Activated T-helper 2 cell treated with anti-CD3 and anti-CD28 coated beads, Interferon-gamma antibody, Interleukin-2, Interleukin-4, amounts not matched to agents 10 μg/mL and 5 μg/mL and 100 μg/mL, durations not matched to agents 14 hours and 24 hours and 36 hours (primary cell): ENCODE measurements at places on chromosomes 11 and 22.
A peak's percentile ranks its signal among the peaks of the same experiment; 100 is the strongest.

GRCh38 chr22:40519284-40519947 lies 117.1 kb downstream of the MRTFA start:
- no peak for DNase-seq
- peaks cover 31% of the 10 kb centered on the region for H3K4me1 ChIP-seq
- H3K27ac ChIP-seq = peak overlapping the region; percentile 89
- H3K4me3 ChIP-seq = peak overlapping the region; percentile 51
- peaks cover 25% of the 10 kb centered on the region for H3K36me3 ChIP-seq

GRCh38 chr11:64230985-64231365 lies 627 bp downstream of the DNAJC4 start:
- peak overlapping the region; percentile 68 for H3K27ac ChIP-seq
- peaks cover 29% of the 10 kb centered on the region for H3K4me1 ChIP-seq
- H3K36me3 ChIP-seq = peaks cover 6% of the 10 kb centered on the region
- H3K27me3 ChIP-seq = no peaks in the 10 kb centered on the region
- DNase-seq = no peak

DNA sequence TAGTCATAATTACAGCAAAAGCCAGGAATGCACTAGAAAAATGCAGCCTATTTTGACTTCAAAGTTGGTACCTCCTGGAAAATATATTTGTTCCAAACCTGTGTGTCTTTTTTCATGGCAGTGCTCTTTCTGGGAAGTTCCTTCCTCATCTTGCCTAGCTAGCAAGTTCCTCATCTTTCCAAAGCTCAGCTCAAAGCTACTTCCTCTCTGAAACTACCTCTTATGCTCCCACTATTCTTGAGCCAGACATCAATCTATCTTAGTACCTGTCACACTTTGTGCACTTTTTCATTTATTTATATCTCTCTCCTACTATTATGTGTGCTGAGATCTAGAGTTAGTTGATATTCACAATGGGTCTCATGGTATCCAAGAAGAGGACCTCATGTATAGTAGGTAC lies 191.6 kb upstream of the CCDC90B start:
- no peaks in the 10 kb centered on the region for H3K4me1 ChIP-seq
- H3K27me3 ChIP-seq = peaks cover 3% of the 10 kb centered on the region
- H3K4me3 ChIP-seq = no peak overlapping the region
- H3K36me3 ChIP-seq = no peaks in the 10 kb centered on the region
- H3K27ac ChIP-seq = no peak overlapping the region

DNA sequence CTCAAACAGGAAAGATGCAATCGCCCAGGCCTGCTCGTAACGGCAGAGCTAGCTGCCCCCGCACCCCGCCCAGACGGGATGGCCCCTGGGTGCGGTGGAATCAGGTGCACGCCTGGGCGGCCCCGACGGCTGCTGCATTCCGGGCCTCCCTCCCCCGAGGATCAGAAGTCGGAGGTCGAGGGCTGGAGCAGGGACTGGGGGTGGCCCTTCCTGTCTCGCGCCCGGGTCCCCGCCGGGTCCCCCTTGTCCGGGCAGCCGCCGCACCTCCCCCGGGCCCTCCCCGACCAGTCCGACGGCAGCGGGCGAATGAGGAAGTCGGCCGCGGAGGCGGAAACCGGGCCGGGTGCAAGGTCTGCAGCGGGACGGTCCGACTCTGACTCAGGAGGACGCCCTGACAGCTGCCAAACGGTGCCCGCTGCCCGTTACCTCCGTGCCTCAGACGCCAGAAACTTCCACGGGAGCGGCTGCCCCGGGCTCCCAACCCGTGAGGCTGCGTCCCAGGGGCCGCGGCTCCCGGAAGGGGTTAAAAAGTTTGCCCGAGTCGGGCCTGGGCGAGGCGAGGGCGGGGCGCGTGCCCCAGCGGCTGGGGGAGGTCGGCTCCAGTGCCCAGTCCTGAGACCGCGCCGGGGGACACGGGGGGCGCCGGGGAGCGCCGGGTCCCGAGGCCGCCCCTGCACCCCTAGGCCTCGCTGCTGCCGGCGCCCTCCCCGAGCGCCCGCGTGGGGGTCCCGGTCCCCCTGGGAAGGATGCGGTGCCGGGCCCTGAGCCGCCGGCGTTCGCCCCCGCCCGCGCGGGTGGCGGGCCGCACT lies 663 bp downstream of the MYH9 start:
- peak overlapping the region; percentile 98 for H3K27ac ChIP-seq
- peaks cover 38% of the 10 kb centered on the region for H3K4me1 ChIP-seq
- DNase-seq = peak; percentile 63
- peak overlapping the region; percentile 98 for H3K4me3 ChIP-seq

- H3K27ac ChIP-seq = no peak overlapping the region
- peaks cover under 1% of the 10 kb centered on the region for H3K27me3 ChIP-seq
- peaks cover 2% of the 10 kb centered on the region for H3K4me1 ChIP-seq
- no peak for DNase-seq
- H3K4me3 ChIP-seq = no peak overlapping the region
These were observed 48.5 kb downstream of the SVIP start for GRCh38 chr11:22780952-22781593.

GRCh38 chr11:105705786-105706530 lies 96.1 kb downstream of the GRIA4 start:
- H3K27me3 ChIP-seq = no peaks in the 10 kb centered on the region
- DNase-seq = no peak
- H3K4me3 ChIP-seq = no peak overlapping the region

DNA sequence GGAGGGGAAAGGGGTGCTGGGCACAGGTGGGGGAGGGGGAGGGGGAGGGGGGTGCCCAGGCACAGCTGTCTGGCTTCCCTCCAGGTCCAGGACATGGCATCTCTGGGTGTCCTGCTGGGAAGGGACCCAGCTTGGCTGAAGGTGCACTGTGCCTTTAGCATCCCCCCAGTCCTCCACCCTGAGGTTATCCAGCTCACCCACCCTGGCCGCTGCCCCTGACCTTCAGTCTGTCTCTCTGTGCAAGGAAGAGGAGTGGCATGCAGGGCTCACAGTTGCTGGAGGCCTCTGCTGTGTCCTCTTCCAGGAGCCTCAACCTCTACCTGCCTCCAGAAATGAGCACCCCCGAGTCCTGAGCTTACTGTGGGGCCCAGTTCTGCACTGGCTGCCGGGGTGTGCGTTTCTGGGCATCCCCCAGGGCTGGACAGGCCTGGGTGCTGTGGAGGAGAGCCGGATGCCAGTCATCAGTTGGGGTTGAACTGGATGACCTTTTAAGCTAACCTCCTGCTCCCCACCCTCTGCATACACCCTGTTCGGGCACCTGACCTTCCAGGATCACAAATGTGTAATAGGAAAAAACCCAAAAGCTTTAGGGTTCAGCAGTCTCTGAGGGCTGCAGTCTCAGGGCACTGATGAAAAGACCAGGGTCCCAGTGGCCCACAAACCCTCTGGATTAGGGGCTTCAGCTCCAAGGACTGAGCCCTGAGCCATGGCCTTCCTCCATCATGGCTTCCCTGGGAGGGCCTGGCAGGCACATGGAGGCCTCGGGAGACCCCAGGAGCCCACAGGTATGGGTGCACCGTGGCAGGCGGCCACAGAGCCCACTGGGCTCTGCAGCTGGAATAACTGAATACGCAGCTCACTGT lies 9.6 kb upstream of the CTSD start:
- no peaks in the 10 kb centered on the region for H3K36me3 ChIP-seq
- H3K27ac ChIP-seq = no peak overlapping the region
- H3K4me3 ChIP-seq = no peak overlapping the region

DNA sequence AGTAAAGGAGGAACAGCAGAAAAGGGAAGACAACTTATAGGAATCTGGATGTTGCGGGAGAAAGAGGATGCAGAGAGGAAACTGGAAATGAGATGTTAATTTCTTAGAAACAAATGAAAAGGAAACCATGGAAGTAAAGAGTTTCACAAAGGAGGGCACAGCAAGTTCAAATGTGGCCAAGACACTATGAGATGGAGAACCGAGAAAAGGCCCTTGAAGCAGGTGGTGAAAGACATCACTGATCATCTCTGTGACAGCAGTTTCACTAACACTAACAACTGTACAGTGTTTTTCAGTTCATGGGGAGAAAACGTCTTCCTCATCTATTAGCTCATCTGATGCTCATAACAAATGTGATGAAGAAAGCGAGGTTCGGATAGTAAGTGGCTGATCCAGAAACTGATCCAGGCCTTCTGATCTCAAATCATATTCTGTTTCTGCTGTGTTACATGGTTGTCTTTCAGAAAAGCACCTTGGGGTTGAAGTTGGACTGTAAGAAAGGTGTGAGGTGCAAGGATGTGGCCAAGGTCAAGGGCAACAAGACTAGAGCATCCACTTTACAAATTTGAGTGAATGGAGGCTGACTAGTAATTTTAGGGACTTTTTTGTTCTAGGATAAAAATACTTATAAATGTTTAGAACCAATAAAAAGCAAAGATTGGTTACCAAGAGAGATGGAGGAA lies 492.1 kb upstream of the CADM1 start:
- no peak overlapping the region for H3K27ac ChIP-seq
- H3K36me3 ChIP-seq = no peaks in the 10 kb centered on the region
- no peak overlapping the region for H3K4me3 ChIP-seq
- DNase-seq = no peak
- H3K27me3 ChIP-seq = no peaks in the 10 kb centered on the region
- no peaks in the 10 kb centered on the region for H3K4me1 ChIP-seq

DNA sequence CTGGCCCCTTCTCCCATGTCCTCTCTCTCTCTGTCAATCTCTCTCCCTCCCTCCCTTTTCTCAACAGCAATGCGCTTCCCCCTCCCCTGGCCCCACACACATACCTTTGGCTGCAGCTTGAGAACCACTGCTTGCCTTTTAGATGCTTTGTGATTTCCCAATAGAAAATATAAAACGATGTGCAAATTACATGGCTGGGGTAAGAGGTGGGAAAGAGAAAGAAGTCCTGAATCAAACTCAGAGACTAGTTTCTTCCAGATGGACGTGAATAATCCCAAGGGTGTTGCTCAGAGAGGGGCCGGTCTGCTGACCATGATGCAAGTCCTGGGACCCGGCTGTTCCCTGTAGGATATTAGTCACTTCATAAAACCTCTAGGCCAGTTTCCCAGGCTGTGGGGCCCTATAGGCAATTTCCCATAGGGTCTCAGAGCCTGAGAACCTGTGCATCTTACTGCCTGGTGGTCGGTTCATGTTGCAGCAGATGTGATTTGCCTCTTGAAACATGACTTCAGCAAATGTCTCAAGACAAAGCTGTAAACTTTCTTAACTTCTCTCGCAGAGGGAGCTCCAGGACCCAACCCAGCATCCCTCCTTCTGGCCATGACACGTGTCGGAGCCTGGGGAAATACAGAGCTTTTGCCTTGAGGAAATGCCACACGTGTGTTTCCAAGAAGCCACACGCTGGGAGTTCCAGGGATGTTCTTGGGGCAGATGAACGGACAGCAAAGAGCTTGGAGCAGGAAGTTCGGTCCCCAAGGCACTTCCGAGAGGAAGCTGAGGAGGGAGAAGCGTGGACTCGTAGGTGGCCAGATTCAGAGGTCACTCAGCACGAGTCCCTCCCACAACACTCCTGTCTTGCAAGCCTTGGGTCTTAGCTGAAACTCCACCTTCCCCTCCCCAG lies 34.5 kb upstream of the ETS1 start:
- H3K27ac ChIP-seq = no peak overlapping the region
- no peaks in the 10 kb centered on the region for H3K27me3 ChIP-seq
- peaks cover 64% of the 10 kb centered on the region for H3K4me1 ChIP-seq
- no peaks in the 10 kb centered on the region for H3K36me3 ChIP-seq
- no peak overlapping the region for H3K4me3 ChIP-seq
- DNase-seq = no peak

DNA sequence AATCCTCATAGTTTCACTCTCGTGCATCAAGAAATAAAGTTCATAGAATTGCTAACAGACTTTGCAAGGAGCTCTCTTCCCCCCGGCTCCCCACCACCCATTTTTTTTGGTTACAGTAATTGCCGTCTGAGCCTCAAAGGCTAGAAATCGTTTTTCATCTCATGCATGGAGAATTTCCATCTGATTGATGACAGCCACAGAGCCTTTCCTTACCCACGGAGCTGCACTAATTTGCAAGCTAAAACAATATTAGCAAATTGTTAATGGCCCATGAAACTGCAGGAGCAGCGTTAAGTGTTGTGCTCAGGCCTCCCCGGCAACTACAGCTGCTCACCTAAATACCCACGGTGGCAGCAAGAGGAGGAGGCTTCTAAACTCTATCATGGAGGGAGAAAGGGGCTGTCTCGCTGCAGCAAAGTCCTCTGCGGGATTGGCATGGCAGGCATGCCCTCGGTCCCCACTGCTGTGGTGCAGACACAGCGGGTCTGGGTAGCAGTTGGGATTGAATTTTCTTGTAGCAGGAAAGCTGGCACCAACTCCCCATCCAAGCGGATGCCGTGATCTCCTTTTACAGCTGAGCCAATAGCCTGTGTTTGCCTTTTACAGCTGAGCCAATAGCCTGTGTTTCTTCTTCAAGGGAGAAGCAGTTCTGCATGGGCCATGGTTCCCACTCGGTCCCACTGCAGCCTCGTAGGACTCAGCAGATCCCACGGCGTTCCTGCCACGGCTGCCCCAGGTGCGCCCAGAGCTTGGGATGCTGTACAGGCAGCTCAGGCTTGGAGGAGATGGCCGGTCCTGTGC lies 412.3 kb downstream of the BRD1 start:
- no peak overlapping the region for H3K4me3 ChIP-seq

DNA sequence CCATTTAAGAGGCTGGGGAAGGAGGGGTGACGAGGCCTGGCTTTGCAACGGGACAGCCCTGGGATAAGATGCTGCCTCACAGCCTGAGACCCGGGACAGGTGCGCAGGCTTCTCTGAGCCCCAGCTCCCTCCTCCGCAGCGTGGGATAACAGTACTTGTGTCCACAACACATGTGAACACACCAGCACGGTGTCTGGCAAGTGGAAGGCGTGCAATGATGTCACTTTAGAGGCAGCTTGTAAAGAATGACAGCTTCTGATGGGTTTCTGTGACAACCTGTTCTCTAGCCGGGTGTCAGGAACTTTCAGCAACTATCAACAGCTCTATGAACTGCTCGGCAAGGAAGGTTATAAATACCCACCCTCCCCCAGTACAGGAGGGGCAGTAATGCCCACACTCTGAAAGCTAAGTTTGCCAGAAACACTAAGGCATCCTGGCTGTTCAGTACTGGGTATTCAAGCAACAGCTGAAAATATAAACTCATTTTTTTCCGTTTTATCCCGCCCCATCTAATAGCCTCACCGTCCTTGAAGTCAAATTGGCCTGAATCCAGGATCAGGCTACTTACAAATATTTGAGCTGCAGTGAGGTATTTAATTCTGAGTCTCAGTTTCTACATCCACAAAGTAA lies 59.7 kb downstream of the MYH9 start:
- peaks cover 58% of the 10 kb centered on the region for H3K4me1 ChIP-seq
- H3K27me3 ChIP-seq = no peaks in the 10 kb centered on the region
- H3K4me3 ChIP-seq = peak overlapping the region; percentile 90
- H3K36me3 ChIP-seq = peaks cover 92% of the 10 kb centered on the region
- DNase-seq = no peak
- H3K27ac ChIP-seq = peak overlapping the region; percentile 99
